ENCODE measurements at places on chromosomes 12 and 14.

- ATAC-seq = no peak
Observed at GRCh38 chr12:39401459-39401858, 41.5 kb downstream of the KIF21A start.

DNA sequence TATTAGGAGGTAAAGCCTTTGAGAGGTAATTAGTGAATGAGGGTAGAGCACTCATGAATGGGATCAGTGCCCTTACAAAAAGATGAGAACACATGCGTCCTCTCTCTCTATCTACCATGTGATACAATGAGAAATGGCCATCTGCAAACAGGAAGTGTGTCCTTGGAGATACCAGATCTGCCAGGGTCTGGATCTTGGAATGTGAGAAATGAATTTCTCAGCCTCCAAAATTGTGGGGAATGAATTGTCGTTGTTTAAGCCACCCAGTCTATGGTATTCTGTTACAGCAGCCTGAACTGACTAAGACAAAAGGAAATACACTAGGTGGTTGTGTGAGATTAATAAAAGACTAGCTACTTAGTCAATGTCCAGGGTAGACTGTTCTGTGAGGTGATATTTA, 366.6 kb downstream of the NELL2 start:
- no peak for ATAC-seq

- no peak for ATAC-seq
Observed at GRCh38 chr14:61927520-61927919, 165.3 kb downstream of the SNAPC1 start.

GRCh38 chr14:39267608-39268005, 33.9 kb downstream of the MIA2 start:
- ATAC-seq = peak; percentile 9

All from activated T-helper 17 cell treated with anti-CD3 and anti-CD28 coated beads, Interleukin-2, amount 50 U/mL, for 72 hours (primary cell).